CD8-positive, alpha-beta memory T cell (primary cell): ENCODE measurements at places on chromosomes 7 and 10. TPM values are rescaled to one million over a fixed set of nuclear protein-coding genes. Genes with fewer than 3 reads are reported as not detected.

DNA sequence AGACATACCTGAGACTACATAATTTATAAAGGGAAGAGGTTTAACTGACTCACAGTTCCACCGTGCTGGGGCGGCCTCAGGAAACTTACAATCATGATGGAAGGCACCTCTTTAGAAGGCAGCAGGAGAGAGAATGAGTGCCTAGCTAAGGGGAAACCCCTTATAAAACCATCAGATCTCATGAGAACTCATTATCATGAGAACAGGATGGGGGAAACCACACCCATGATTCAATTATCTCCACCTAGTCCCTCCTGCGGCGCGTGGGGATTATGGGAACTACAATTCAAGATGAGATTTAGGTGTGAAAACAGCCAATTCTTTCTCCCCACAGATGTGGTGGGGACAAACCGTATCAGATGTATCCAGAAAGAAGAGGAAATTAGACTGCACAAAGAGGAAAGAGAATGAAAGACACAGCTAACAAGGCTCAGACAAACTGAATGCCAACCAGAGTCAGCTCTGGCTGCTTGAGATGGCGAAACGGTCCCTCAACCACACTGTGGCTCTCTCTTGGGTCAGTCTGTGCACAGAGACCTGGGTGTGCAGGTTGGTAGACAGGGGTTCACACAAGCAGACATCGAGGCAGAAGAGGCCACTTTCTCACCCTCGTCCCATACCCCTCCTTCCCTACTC is 375.6 kb downstream of the SFMBT2 start:
- H3K27ac ChIP-seq, result no peak overlapping the region
- no peaks in the 10 kb centered on the region for H3K27me3 ChIP-seq
- no peaks in the 10 kb centered on the region for H3K36me3 ChIP-seq
- peaks cover 52% of the 10 kb centered on the region for H3K4me1 ChIP-seq

Gene HTR5A
- total RNA-seq, result not detected

- no peaks in the 10 kb centered on the region for H3K4me1 ChIP-seq
- no peak overlapping the region for H3K4me3 ChIP-seq
- no peak for DNase-seq
- H3K36me3 ChIP-seq, result no peaks in the 10 kb centered on the region
Observed at GRCh38 chr10:29227201-29227600, 61.7 kb upstream of the LYZL1 start.

GRCh38 chr10:51382181-51382580 is 307.9 kb downstream of the PRKG1 start:
- DNase-seq, result no peak
- no peak overlapping the region for H3K27ac ChIP-seq
- no peaks in the 10 kb centered on the region for H3K27me3 ChIP-seq
- H3K4me3 ChIP-seq, result no peak overlapping the region
- H3K4me1 ChIP-seq, result no peaks in the 10 kb centered on the region

DNA sequence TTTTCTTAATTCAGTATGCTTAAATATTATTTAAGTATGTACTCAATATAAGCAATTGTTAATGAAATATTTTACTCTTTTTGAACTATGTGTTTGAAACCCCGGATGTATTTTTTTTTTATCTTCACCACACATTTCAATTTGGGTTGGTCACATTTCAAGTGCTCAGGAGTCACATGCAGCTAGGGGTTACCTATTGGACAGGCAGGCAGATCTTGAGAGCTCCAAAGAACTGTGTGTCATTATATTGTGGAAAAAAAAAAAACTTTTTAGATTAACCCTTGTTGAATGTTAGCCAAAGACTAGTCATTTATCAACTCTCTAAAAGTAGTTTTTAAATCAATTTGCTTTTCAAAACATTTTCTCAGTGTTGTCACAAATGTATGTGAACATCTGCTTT is 37.2 kb downstream of the IKZF1 start:
- H3K4me1 ChIP-seq, result peaks cover 99% of the 10 kb centered on the region
- no peak overlapping the region for H3K27ac ChIP-seq
- H3K4me3 ChIP-seq, result peak overlapping the region; percentile 13
- peaks cover 16% of the 10 kb centered on the region for H3K36me3 ChIP-seq
- no peak for DNase-seq

- no peak overlapping the region for H3K4me3 ChIP-seq
- no peaks in the 10 kb centered on the region for H3K36me3 ChIP-seq
- no peaks in the 10 kb centered on the region for H3K4me1 ChIP-seq
- H3K27ac ChIP-seq, result no peak overlapping the region
- no peaks in the 10 kb centered on the region for H3K27me3 ChIP-seq
- DNase-seq, result peak; percentile 57
Observed at GRCh38 chr7:28078036-28078901, 102.3 kb downstream of the JAZF1 start.

Gene SPDYE2
- total RNA-seq, result not detected

Gene INSYN2A
- total RNA-seq, result not detected

DNA sequence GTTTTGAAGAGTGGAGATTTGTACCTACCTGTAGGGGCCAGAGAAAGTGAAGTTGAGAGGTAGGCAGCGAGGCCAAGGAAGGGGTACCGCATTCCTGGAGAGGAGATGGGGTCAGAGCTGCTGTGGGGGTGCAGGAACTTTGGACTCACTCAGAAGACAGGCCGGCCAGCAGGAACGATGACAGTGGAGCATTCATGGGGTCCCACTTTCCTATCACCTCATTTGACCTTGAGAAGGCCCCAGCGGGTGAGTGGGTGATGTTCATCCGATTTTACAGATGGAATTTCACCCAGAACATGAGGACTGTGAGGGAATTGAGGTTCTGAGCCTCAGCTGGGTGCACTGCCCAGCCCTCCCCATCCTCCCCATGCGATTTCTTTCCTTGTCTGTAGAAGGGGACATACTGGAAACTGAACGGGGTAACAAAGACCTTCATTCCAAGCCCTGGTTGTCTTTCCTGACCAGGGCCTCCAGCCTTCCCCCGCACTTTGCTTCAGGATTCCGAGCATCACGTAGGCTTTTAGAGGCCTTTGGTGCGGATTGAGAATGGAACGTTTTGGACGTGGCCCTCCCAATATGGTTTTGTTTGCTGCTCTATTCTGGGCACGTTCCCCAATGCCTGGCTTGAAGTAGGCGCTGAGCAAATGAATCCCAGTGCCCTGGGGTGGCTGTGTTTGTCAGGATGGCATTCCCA is 87.3 kb downstream of the ADCY1 start:
- H3K27ac ChIP-seq, result no peak overlapping the region
- no peak for DNase-seq
- H3K4me3 ChIP-seq, result no peak overlapping the region
- no peaks in the 10 kb centered on the region for H3K36me3 ChIP-seq
- H3K27me3 ChIP-seq, result no peaks in the 10 kb centered on the region
- no peaks in the 10 kb centered on the region for H3K4me1 ChIP-seq

- H3K27ac ChIP-seq, result no peak overlapping the region
- no peak for DNase-seq
- peaks cover 12% of the 10 kb centered on the region for H3K27me3 ChIP-seq
- no peaks in the 10 kb centered on the region for H3K4me1 ChIP-seq
- H3K4me3 ChIP-seq, result no peak overlapping the region
Observed at GRCh38 chr7:152924826-152925411, 165.4 kb downstream of the ACTR3B start.

Gene CNPY1
- not detected for total RNA-seq

DNA sequence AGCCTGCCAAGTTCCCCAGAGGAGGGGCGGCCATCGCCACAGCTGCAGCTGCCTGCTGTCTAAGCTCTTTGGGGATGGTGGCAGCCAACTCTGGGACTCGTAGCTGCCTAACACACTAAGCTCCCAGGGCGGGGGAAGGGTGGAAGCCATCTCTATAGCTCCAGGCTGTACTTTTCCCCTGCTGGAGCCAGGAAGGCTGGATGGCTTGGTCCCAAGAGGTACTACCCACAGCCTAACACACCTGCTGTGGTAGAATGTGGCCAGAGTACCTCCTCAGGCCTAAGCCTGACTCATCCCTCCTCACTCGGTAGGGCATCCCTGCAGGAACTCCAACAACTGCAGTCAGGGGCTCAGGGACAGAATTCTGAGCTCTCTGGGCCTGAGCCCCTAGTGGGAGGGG is 151.7 kb upstream of the TAC1 start:
- DNase-seq, result no peak
- H3K36me3 ChIP-seq, result no peaks in the 10 kb centered on the region
- H3K27ac ChIP-seq, result no peak overlapping the region
- no peak overlapping the region for H3K4me3 ChIP-seq

DNA sequence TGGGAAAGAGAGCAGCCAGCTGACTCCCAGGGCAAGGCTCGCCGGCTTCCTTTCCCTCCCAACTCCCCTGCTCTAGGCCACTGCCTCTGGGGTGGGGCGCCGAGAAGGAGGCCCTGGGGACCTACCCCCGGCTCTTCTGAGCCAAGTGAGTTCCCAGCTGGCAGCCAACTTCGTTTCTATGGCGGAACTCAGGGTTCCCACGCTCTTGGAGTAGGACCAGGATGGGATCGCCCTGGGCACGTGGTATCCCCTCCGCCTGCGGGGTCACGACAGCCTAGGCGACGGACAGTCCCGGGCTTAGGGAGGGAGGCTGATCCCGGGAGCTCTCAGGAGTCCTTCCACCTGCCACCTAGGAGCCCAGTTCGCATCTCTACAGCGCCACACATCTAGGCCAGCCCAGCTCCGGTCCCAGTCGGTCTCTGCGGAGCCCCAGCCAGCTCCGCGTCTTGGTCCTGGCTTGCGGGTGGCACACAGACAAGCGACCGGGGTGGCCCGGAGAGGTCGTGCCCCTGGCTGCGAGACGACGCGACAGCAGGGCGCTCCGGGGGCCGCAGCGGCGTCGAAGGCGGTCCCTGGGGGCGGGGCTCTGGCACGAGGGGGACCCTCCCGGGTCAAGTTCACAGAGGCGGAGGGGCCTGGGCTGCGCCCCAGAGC is 20.5 kb upstream of the GATA3 start:
- no peak for DNase-seq
- H3K4me1 ChIP-seq, result peaks cover 22% of the 10 kb centered on the region
- no peaks in the 10 kb centered on the region for H3K36me3 ChIP-seq
- H3K4me3 ChIP-seq, result no peak overlapping the region
- peaks cover 52% of the 10 kb centered on the region for H3K27me3 ChIP-seq

DNA sequence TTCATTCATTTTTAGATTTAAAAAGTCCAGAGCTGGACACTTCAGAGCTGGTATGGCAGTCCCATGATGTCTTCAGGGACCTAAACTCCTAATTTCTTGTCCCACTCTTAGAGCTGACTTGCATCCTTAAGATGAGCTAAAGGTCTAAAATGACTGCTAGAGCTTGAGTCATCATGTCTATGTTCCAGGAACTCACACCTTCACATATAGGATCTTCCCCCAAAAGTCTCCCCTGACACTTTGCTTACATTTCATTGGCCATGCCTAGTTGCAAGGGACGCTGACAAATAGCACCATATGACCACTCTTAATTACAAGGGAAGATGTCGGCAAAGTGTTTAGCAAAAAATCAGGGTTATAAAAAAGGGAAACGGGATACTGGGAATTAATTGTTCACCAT is 10.4 kb upstream of the AOAH start:
- no peak overlapping the region for H3K27ac ChIP-seq
- no peak for DNase-seq
- H3K27me3 ChIP-seq, result no peaks in the 10 kb centered on the region
- H3K36me3 ChIP-seq, result no peaks in the 10 kb centered on the region
- H3K4me3 ChIP-seq, result no peak overlapping the region

Gene NRCAM
- 0.27 TPM for total RNA-seq

GRCh38 chr10:68043030-68043429 is 32.1 kb downstream of the HERC4 start:
- H3K27ac ChIP-seq, result no peak overlapping the region
- H3K36me3 ChIP-seq, result no peaks in the 10 kb centered on the region
- H3K27me3 ChIP-seq, result no peaks in the 10 kb centered on the region

Gene TAC1
- 0.55 TPM for total RNA-seq

Gene PON1
- not detected for total RNA-seq

Gene LIPK
- not detected for total RNA-seq

- H3K27me3 ChIP-seq, result no peaks in the 10 kb centered on the region
- no peak overlapping the region for H3K4me3 ChIP-seq
- no peak overlapping the region for H3K27ac ChIP-seq
Observed at GRCh38 chr7:121440857-121441503, 44.9 kb upstream of the FAM3C start.

Gene PRLHR
- total RNA-seq, result not detected

Gene PTF1A
- total RNA-seq, result not detected

Gene BUD23
- 113 TPM for total RNA-seq

Gene ARL3
- 8.7 TPM for total RNA-seq

Gene KNDC1
- total RNA-seq, result not detected

GRCh38 chr7:50739744-50740435 is 42.8 kb downstream of the GRB10 start:
- peak overlapping the region; percentile 38 for H3K27ac ChIP-seq
- no peaks in the 10 kb centered on the region for H3K27me3 ChIP-seq
- H3K4me1 ChIP-seq, result peaks cover 22% of the 10 kb centered on the region
- DNase-seq, result peak; percentile 52
- no peaks in the 10 kb centered on the region for H3K36me3 ChIP-seq

DNA sequence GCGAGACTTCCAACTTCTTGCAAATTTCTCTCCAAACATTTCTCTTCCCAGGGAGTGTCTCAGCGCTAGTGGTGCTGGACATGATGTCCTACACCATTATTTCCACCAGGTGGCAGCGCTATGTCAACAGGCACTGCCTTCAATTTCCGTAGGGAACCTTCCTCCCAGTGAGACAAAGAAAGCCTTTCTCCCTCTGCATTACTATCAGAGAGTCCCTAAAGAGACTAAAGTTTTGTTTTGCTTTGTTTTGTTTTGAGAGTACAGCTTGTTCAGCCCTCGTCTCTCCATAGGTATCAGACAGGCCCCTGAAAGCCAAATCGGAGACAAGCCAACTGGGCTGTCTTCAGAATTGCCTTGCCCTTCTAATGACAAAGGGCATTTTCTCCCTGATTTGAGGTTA is 44.2 kb upstream of the GGCT start:
- H3K27me3 ChIP-seq, result no peaks in the 10 kb centered on the region
- H3K4me3 ChIP-seq, result no peak overlapping the region
- H3K4me1 ChIP-seq, result no peaks in the 10 kb centered on the region
- no peaks in the 10 kb centered on the region for H3K36me3 ChIP-seq
- no peak for DNase-seq

- peaks cover 9% of the 10 kb centered on the region for H3K36me3 ChIP-seq
- no peak for DNase-seq
- H3K27me3 ChIP-seq, result no peaks in the 10 kb centered on the region
- peaks cover 46% of the 10 kb centered on the region for H3K4me1 ChIP-seq
- H3K27ac ChIP-seq, result peak overlapping the region; percentile 88
- H3K4me3 ChIP-seq, result peak overlapping the region; percentile 98
Observed at GRCh38 chr7:42932811-42933591, 825 bp downstream of the MRPL32 start.

DNA sequence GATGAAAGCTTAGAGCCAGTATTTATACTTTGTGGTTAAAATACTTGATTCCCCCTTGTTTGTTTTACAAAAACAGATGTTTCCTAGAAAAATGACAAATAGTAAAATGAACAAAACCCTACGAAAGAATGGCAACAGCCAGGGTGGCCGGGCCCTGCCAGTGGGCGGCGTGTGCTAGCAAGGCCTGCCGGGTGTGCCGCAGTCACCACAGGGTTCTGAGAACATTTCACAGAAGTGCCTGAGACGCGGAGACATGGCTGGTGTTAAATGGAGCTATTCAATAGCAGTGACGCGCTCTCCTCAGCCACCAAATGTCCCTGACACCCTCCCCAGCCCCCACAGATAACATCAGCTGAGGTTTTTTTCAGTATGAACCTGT is 14.5 kb downstream of the GPR146 start:
- no peaks in the 10 kb centered on the region for H3K36me3 ChIP-seq
- H3K27me3 ChIP-seq, result no peaks in the 10 kb centered on the region
- DNase-seq, result no peak
- H3K4me1 ChIP-seq, result peaks cover 14% of the 10 kb centered on the region
